ENCODE measurements at places on chromosomes 7 and 10. TPM values are rescaled to one million over a fixed set of nuclear protein-coding genes. Genes with fewer than 3 reads are reported as not detected.

DNA sequence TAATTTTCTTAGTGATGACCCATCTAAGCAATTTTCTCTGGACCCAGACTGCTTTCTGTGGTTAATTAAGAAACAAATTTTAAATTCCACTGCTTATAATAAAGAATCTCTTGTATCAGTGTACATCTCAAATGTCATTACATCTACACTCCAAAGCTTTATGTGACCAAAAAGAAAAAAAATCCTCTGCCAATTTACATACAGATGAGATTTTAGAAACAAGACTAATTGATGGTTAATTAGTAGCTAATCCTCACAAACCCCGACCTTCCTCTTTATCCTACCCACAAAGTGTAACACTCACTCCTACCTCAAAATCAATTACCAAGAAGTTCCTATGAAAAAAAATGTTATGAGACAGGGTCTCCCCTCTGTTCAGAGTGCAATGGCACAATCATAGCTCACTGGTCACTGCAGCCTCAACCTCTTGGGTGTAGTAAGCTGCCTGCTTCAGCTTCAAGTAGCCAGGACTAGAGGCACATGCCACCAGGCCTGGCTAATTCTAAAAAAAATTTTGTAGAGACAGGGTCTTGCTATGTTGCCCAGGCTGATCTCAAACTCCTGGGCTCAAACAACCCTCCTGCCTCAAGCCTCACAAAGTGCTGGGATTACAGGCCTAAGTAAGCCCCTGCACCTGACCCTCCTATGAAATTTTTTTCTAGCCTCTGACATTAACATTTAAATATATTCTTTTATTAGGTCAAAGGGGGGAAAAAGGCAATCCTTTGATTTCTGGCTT lies 14.8 kb downstream of the KIF5B start:
- DNase-seq = no peak

GRCh38 chr10:62250594-62251198 lies 17.9 kb downstream of the RTKN2 start:
- DNase-seq = no peak

Gene CNPY1
- total RNA-seq = 0.25 TPM

DNA sequence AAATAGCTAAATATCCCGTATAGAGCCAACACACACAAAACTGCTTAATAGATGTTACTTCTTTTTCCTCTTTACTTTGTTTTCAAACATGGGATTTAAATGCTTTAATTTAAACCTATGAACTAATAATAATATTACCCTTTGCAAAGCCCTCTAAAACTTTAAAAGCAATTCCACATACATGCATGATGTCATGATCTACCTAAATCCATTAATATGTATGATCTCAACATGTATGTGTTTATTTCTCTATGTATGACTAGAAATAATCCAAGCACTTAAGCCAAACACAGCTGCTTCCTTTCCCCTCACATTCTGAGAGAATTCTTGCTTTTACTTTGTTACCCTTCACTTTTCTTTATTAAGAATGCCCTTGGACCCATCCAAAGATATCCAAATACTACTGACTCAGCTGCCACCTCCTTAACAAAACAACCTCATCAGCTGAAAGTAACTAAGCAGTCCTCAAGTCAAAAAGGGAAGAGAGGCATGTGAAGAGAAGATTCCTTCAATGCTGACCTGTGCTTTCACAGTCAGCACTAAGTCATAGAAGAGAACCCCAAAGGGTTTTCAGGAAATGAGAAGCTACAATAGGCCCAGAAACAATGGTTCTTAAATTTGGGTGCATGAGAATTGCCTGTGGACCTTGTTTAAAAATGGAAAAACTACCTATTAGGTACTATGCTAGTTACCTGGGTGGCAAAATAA lies 266.4 kb upstream of the LRGUK start:
- DNase-seq = no peak

DNA sequence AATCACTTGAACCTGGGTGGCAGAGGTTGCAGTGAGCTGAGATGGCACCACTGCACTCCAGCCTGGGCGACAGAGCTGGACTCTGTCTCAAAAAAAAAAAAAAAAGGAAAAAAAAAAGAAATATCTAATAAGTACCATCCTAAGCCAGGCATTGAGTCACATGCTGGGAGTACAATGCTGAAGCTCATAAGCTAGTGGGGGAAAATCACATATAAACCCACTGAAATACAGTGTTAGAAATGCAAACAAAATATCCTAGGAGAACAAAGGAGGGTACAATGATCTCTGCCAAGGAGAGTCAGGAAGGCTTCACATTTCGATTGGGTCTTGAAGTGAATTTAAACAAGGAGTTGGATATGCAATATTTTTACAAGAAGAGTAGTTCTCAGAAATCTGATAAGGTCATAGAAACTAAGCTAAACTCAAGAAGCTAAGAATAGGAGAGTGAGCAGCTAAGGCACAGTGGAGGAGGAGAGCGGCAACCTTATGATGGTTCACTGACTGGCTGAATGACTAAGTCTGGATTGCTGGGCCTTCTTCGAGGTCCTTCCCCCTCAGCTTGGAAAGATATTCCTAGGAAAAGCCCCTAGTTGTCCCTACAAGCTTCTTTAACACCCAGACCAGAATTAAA lies 115.5 kb downstream of the PHTF2 start:
- peak; percentile 48 for DNase-seq

DNA sequence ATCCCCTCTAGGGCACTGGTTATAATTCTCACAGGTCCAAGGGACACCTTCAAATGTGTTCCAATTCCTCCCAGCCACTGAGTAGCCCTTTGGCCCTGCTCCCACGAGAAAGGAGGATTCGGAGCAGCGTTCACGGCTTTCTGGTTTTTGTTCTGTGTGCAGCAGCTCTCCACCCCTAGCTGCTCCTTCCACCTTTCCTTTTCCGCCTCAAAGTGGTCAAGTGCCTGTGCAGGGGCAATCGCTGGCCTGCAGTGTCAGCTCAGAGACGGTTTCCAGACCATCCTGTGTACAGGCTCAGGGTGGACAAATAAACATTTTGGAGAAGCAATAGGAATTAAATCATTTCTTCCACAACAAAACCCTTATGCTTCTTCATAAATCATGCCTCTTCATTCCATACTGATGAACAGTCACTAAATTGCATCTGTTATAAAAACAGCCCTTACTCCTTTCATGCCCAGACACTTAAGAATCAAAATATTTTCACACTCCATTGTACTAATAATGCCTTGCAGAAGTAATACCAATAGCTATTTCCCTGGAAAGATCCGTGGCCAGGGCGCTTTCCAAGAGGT lies 1.1 kb downstream of the KIAA1549 start:
- DNase-seq = no peak

DNA sequence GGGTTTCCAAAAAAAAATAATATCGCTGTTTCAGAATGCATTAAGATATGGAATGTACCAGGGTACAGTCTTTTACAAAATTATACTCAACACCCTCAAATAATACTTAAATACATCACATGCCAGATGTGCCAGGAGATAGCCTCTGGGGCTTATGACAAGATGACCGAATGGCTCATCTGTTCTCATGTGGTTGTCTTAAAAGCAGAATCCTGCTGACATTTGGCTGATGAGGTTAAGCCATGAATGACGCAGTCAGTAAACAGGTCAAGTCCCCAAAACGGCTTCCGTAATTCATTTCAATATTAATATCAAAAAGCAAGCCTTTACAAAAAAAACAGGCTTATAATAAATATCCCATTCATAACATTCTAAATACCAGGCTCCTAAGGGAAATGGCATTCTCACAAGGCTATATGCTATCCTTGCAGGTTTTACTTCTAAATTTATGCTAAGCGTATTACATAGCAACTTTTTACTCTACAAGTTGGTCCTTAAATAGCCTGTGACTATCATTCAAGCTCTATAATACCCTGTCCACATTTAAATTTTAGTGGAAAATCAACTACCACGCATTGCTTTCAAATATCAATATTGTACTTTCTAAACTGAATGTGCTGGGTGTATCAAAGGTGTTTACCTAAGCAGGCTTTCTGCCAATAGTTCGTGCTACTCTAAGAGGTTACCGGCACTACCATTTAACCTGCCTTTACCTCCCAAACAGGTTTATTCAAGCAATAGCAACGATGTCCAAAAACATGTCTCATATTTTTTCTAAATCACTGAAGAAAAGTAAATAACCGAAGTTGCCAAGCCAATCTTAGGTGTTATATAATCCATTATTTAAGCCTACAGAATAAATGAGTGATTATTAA lies 15.6 kb downstream of the SMURF1 start:
- no peak for DNase-seq

DNA sequence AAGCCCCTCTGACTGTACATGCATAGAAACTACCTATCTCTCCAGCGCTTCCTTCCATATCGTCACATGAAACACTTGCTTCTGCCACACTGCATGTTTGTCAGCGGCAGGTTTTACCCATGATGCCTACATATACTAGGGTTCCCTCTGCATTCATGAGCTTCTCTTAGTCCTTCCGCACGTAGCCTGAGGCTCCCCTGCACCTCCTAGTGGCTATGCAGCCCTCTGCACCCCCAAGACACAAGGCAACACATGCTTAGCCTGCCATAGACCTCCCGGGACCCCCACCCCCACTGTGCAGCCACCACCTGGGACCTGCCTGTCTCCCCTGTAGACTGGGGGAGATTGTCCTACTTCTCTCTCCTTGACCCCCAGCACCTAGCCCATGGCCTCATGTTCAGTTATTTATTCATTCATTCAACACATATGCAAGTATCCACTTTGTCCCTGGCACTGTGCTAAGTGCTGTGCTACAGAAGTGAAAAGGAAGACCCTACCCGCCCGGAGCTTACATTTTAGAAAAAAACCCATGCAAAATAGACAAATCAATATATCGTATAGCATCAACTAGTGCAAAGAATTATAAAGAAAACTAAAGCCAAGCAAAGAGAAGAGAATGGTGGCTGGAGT lies 23.5 kb downstream of the TMEM273 start:
- no peak for DNase-seq

DNA sequence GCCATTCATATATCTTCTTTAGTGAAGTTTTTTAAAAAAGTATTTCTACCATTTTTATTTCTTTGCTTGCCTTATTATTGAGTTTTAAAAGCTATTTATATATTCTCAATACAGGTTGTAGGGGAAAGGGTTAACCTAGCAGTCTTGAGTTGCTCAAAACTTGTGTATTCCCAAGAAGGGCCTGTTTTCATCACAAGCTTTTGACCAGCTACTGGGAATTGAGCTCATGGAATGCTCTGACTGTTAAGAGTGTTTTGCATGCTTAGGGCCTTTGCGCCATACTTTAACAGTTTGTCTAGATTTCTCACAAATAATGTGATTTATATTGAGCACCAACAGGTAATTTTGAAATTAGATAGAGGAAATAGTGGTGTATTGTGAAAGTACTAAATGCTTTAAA lies 72.0 kb upstream of the CALCR start:
- DNase-seq = no peak

Gene ITGA8
- 5.8 TPM for total RNA-seq

Gene TRIM73
- total RNA-seq = 0.53 TPM

Gene FAM25C
- not detected for total RNA-seq

Gene KCNMA1
- 79.5 TPM for total RNA-seq

DNA sequence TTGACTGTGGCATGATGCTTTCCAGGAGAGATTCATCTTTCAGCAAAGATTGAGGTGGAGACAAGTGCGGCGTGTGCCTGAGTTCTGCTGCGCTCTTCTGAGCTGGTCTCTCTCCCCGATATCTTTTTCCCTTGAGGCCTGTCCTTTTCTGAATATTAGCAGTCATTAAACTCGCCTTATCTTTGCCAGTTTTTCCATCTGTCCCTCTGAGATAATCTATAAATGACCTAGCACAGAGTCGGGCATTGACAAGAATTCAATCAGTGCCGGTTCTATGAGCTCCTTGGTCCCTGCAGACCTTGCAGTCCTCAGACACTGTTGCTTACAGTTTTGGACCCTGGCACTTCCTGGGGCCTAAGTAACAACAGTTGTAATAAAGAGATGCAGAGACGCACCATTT lies 89.7 kb upstream of the IKZF1 start:
- no peak for DNase-seq

DNA sequence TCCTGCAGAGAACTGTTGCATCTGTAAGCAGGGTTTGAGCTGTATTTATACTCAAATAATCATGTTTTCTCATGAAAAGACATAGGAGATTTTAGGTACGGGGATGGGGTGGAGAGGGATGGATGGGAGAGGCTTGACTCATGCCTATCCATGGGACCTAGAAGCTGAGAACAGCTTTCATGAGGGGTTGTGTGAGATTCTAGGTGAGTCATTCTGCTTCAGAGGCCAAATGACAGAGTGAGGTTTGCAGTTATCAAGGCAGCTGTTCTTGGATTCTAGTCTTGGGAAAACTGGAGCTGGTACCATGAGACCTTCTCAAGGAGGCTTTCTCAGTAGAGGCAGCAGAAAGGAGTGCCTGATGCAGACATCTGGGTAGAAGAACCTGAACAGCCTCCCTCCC lies 746.9 kb downstream of the TYW1 start:
- no peak for DNase-seq

GRCh38 chr7:141409801-141410329 lies 141.3 kb upstream of the AGK start:
- no peak for DNase-seq

DNA sequence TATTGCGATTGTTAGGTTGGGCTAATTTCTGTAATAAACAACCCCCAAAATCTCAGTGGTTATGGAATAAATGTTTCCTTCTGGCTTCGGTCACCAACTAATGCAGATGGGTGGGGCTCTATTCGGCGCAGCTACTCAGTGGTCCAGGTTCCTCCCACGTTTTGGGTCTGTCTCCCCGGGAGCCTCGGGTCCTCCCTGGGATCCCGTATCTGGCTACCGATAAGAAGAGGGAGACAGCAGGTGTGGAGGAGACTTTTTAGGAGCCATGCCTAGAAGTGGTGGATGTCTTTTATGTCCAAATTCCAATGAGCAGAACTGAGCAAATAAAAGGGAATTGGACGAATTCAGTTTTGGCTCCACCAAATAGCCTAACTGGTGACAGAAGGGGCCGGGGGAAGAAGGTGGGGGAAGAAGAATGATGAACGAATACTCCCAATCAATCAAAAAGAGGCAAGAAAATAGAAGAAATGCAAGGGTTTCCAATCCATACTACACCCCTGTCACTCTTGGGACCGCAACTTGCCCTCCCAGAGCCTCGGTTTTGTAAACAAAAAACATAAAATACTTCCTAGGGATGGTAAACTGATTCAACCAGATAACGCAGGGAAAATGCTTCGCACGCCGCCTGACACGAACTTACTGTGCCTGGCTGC lies 498 bp upstream of the C10orf53 start:
- no peak for DNase-seq

Gene NAT16
- total RNA-seq = not detected

Gene FXYD4
- not detected for total RNA-seq

All from gastrocnemius medialis (tissue), 4 donors.